Activated CD8-positive, alpha-beta memory T cell treated with anti-CD3 and anti-CD28 coated beads for 4 hours (primary cell): ENCODE measurements at places on chromosomes 2 and 18.

DNA sequence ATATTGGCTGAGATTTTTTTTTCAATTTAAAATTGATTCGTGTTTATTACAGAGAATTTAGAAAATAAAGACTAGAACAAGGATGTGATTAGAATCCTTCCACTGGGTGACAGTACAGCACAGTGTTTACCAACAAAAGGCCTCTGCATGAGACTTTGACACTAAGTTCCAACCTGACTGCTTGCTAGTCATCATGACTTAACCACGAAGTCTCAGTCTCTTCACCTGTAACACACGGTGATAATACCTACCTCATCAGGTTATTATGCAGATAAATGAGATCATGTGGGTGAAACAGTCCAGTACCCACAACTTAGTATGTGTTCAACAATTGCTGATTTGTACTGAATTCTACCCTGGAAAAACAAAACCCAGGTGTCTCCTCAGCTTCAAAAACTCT is 151.2 kb downstream of the STK39 start:
- no peak for DNase-seq

GRCh38 chr2:195489101-195489500 is 167.9 kb upstream of the SLC39A10 start:
- no peak for DNase-seq

GRCh38 chr2:176733698-176734430 is 464.6 kb downstream of the MTX2 start:
- DNase-seq, result no peak

GRCh38 chr2:68284896-68285295 is 32.6 kb upstream of the PPP3R1 start:
- DNase-seq, result no peak

DNA sequence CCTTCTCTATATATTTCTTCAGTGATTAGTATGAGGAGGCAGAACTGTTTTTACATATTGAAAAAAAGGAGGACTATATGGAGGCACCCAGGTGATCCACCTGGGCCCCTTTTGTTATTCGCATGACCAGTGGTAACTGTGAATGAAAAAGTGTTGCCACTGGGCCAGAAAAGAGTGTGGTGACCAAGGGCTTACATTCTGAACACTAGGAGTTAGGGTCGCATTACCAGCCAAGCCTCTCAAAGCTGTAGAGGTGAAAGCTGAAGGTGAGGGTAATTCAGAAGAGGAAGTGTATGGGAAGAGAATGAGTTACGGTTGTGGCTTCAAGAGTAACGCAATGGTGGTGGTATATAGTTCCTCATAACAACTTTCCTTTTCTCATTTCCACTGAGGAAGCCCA is 487.6 kb downstream of the TMEM182 start:
- DNase-seq, result no peak

- DNase-seq, result no peak
Observed at GRCh38 chr2:84969511-84970209, 1.3 kb upstream of the KCMF1 start.

DNA sequence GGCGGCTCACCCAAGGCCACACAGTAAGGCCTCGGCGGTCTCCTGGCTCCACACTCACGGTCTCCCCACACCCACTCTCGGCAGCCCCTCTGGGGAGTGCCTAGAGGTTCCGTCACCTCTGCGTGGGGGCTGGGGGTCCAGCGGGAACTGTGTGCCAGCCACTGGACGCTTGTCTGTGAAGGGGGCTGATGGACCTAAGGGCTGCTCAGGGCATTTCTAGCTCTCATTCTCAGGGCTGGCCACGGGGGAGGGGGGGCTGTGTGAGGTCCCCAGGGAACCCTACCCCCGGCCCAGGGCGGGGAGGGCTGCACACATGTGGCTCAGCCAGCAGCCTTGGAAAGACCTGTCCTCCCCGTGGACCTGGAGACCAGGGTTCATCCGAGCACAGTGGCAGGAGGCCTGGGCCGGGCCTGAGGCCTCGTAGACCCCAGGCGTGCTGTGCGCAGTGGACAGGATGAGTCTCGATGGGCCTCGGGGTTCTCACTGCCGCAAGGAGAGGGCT is 27.1 kb upstream of the ODC1 start:
- DNase-seq, result no peak

DNA sequence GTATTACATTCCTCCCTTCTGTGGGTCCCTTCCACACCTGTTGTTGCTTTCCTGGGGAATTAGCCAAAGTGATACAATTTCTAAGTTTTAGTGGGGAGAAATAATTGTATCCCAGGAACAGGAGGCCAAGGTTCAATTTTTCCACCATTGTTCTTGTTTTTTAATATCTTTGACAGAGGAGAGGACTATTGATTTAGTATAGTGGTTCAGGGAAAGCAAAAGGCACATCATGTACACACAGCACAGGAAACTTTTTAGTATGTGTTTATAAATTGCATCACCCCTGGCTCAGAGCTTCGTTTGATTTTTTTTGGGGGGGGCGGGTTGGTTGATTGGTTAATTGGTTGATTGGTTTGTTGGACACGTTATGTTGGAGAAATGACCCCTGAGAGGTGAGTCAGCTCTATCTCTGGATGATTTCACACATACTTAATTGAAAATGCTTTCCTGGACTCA is 431.6 kb downstream of the PID1 start:
- no peak for DNase-seq

GRCh38 chr2:141493936-141494335 is 636.9 kb downstream of the LRP1B start:
- no peak for DNase-seq

GRCh38 chr2:216804357-216805350 is 55.2 kb downstream of the TNP1 start:
- DNase-seq, result no peak

DNA sequence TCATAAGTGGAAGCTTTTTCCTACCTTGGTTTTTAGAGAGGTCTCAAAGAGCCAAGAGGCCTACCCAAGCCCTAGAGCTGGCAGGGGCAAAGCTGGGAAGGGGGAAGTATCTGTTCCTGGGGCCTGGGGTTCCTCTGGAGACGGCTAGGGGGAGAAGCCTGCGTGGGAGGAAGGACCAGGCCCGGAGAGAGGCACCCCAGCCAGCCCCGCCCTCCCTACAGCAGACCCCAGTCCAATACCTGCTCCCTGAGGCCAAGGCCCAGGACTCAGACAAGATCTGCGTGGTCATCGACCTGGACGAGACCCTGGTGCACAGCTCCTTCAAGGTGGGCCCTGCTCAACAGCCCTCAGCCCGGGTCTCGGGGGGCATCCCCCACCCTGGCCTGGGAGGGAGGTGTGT is 2.2 kb downstream of the CTDSP1 start:
- DNase-seq, result no peak

GRCh38 chr2:166013878-166014277 is 60.3 kb upstream of the TTC21B start:
- no peak for DNase-seq

DNA sequence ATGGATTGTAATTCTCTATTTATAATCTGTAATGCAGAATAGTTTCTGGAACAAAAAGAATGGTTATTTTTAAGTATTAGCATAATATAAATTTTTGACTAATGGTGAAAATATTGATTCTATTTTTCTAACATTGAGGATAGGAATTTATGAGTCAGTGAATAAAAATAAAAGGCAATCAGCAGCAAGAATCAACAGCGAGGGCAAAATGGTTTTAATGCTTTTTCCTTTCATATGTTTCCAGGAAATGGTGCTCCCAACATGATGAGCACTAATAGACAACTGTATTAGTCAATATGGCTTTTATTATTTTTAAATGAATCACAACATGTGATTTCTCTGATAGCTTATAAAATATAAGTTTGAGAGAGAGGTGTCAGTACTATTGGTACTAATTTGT is 90.7 kb upstream of the TFPI start:
- DNase-seq, result no peak

DNA sequence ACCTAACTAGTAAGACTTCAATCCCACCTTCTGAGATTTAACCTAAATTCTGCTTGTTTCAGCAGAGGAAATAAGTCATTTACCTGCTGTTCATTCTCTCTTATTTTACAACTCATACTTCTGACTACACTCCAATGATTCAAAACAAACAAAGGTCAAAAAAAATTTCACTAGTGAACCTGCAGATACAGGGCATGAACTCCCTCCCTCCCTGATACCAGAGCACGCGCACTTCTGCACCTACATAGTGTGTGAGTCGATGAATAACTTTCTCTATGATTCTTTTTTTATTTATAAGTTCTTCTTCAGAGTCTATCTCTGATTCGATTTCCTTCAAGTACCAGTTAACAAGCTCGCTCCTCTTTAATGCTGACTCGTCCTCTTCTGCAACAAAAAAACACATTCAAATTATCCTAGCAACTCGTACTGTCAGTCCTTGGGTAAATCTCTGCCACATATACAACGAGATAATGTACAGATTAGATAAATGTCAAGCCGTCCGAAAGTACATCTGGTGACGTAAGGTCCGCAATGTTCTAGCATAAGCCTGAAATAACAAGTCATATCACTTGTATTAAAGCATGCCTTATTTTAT is 7.4 kb upstream of the LCT start:
- no peak for DNase-seq

DNA sequence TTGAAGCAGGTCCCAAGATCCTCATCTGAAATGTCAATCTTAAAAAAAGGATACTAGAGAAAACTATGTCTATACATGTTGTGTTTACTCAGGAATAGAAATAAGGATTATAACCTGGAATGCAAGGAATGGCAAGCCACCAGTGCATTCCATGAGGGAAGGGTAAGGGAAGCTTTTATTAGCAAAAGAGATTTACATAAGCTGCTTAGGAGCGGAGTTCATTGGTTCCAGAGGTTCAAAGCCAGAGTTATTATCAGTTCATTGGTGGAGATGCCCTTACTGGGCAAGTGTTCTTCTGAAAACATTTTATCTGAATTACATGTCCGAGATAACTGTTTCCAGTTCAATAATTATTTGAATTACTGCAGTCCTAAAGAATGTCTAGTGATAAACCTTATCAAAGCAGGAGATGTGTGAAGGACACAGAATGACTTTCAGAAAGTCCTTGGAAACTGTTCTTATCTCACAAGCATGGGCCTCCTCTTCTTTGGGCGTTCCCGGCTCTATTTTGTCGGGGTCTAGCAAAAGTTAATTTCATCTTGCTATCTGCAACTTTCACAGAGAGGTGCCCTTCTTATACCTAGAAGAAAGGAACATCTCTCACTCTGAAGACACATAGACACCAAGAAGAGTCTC is 23.5 kb downstream of the COMMD1 start:
- no peak for DNase-seq

DNA sequence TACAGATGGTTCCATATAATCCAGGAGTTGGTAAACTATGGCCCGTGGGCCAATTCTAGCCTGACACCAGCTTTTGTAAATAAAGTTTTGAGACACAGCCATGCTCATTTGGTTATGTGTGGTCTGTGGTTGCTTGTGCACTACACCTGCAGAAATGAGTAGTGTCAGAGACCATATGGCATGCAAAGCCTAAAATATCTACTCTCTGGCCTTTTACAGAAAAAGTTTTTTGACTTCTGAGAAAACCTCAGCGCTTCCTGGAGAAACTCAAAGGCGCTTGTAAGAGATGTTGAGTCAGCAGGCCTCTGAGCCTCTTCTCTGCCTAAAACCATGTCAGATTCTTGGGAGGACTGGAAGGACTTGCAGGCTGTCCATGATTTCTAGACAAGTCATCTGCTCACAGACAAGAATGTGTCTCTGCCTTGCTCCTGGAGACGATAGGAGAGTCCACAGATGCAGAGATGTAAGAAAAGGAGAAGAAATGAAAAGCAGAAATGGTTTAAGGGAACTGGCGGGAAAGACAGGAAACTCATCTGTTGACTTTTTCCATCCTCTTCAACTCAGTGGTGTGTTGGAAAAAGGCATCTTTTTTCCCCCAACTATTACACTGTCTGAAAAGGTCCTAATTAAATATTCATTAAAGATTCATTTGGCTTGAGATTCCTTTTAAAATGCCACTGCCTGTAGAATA is 5.2 kb downstream of the TTC39C start:
- DNase-seq, result peak; percentile 41

DNA sequence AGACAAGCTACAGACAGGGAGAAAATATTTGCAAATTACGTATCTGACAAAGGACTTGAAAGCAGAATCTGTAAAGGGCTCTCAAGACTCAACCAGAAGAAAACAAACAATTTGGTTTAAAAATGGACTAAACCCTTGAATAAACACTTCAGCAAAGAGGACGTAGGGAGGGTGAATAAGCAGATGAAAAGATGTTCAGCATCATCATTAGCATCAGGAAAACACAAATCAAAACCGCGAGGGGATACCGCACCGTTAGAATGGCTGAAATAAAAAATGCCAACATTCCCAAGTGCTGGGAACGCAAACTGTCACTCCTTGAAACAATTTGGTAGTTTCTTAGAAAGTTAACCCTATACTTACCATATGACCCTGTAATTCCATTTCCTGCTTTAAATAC is 136.7 kb downstream of the MBP start:
- no peak for DNase-seq

DNA sequence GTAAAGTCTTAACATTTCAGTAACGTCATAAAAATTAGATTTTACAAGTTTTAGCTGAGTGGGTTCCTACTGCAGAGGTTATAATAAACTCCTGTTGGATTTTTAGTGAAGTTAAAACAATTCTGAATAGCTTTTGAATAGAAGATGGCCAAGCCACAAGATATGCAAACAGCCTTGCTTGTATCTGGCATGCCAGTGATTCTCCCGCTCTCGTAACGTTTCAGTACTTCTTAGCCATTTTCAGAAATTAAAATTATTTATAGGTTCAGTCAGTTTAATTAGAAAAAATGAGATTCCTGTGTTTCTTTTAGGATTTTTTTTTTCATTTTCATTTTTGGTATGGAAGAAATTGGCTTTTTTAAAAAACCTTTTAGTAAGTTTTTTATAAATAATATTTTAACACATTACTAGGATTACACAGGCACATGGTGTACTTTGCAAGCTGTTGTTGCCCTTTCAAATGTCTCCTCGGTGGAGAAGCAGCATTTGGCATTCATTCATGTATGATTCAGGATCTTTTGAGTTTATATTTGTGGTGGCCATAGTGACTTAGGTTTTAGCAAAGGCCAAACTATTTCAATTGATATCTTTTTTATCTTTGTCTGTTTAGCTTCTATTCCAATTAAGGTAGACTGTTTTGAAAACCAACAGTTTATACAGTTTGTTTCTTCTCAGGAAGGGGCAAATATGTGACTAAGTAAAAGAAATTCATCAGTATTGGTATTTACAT is 30.6 kb upstream of the RND3 start:
- no peak for DNase-seq

DNA sequence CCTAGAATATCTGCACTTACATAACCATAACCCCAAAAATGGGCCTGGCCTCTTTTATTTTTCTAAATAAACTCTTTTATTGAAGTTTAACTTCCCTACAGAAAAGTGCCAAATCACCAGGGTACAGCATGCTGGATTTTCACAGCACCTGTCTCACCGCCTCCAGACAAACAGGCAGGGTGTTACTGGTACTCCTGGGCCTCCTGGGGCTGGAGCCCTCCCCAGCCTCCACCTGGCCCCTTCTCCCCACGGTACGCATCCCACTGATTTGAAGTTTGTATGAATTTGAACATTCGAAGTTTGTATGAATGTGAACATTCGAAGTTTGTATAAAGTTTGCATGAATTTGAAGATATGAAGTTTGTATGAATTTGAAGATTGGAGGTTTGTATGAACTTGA is 232.1 kb downstream of the NDUFA10 start:
- DNase-seq, result no peak
